Muscle of back (tissue), 13 donors: ENCODE measurements at places on chromosomes 16 and 17.
A peak's percentile ranks its signal among the peaks of the same experiment; 100 is the strongest.

DNA sequence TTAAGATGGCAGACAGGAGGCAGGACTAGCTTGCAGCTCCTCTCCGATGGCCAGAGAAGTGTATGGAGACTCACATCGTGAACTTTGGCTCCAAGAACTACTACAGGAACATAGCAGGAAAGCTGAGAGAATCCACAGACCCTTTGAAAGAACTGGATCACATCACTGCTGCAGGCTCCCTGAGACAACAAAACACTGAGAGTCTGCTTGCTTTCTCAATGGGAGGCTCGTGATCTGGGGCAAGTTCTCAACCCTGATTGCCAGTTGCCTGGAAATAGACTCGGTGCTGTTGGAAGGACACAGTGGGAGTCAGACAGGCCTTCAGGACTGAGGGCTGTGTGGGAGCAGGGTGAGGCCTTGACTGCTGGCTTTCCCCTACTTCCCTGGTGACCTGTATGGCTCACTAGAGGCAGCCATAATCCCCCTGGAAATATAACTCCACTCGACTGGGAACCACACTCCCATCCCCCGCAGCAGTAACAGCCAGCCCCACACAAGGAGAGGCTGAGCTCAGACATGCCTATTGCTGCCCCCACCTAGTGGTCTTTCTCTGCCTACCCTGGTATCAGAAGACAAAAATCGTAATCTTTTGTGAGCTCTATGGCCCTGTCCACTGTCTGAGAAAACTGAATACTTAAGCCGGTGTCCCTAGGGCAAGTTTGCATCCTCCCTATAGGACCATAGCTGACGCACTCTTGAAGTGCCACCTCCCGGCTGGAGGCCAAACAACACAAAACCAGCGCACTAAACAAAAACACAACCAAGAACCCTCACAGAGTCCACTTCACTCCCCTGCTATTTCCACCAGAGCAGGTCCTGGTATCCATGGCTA is 238.4 kb downstream of the CEP112 start:
- no peak for DNase-seq

- no peak for DNase-seq
Measured at GRCh38 chr16:71528863-71529262, 2.6 kb downstream of the CHST4 start.

DNA sequence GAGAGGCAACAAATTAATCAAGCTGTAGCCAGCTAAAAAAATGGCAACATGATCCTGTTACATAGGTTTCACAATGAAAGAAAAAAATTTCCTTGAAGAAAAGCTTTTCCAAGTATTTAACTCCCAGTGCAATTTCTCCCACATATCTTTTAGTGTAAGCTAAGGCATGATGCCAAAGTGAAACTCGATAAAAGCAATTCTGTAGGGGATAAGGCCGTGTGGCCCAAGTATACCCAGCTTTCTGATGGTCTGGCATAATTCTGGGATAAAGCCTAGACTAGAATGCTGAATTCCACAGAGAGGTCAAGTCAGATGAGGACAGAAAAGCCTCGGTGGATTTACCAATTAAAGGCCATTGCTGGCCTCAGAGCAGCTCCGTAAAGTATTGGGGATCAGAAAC is 36.2 kb downstream of the CTCF start:
- DNase-seq, result no peak

DNA sequence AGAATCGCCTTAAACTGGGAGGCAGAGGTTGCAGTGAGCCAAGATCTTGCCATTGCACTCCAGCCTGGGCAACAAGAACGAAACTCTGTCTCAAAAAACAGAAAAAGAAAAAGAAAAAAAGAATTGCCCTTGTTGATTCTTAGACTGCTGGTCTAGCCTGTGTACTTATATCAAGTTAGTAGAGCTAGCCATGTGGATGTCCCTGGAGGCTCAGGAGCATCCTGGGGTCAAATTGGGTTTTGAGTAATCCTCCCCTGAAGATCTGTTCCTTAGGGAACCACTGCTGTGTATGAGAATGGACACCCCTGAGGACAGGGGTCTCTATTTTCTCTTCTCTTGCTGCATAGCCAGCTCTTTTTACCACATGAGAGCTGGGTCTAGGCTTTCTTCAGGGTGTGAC is 21.5 kb downstream of the SLC7A6OS start:
- no peak for DNase-seq

DNA sequence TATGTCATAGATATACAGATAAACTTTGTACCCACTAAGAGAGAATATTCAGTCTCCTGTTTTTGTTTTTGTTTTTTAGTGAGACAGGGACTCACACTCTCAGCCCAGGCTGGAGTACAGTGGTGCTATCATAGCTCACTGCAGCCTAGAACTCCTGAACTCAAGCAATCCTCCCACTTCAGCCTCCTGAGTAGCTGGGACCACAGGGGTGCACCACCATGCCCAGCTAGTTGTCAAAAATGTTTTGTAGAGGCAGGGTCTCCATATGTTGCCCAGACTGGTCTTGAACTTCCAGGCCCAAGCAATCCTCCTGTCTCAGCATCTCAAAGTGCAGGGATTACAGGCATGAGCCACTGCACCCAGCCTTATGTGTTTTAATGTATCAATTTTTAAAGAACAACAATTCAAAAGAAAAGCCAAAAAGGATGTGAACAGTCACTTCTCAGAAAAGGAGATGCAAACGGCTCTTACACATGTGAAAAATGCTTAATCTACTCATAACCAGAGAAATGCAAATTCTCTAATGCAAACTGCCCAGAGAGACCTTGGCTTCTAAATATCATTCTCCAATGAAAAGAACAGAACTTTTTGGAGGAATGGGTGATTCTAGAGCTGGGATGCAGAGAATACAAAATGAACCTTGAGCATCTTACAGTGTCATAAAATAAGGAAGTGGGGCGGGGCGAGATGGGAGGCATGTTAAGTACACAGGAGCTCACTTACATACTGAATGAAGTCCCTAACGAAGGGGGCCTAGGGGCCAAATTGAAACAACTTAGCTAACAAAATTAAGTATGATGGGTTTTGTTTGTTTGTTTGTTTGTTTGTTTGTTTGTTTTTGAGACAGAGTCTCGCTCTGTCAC is 7.3 kb upstream of the CMTM3 start:
- DNase-seq, result no peak

GRCh38 chr16:4260360-4260759 is 12.5 kb downstream of the TFAP4 start:
- DNase-seq, result no peak

DNA sequence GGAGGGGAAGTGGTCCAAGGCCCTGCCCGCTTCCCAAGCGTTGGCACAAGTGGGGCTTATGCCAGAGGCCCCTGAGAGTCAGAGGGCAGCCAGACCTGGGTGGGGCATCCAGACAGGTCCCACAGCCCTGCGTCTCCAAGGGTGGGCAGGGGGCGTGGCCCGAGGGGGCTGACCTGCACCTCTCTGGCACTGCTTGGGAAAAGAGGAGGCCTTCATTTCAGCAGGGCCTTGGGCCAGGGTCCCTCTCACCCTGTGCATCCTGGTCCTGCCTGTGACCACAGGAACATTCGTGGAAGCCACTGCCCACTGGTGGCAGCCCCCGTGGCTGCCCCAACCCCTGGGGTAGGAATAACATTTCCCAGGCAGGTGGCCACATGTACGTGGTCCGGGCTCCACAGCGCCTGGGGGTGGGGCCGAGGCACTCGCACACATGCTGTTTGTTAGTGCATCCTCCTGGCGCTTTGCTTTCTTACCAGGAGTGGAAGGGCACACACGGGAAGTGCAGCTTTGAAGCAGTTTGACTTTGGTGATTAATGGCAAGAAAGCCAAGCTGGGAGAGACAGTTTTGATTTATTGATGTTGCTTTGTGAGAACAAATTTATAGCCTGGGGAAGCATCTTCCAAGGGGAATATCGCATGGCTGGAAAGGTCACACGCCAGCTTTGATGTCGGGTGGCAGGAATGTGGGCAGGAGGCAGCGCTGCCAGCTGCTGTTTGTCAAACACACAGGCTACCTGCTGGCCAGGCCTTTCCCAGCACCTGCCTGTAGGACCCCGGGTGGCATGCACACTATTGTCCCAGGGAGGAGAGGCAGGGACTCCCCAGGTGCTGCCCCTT is 4.3 kb downstream of the CENPX start:
- DNase-seq, result no peak

DNA sequence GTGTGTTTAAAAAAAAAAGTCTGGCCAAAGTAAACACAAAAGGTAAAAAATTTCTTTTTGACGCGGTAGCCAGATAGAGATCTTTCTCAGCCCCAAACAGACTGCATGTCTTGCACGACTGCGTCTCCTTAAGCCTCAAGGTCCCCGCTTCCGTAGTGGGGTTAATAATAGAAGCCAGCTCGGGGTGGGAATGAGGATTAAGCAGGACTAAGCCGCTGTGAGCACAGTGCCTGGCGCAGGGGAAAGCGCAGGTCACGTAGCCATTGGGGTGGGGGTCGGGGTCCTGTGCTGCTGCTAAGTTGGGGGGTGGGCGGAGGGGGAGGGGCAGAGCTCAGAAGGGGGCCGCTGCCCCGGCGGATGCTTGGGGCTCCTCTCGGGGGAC is 521 bp downstream of the GGA2 start:
- peak; percentile 72 for DNase-seq

DNA sequence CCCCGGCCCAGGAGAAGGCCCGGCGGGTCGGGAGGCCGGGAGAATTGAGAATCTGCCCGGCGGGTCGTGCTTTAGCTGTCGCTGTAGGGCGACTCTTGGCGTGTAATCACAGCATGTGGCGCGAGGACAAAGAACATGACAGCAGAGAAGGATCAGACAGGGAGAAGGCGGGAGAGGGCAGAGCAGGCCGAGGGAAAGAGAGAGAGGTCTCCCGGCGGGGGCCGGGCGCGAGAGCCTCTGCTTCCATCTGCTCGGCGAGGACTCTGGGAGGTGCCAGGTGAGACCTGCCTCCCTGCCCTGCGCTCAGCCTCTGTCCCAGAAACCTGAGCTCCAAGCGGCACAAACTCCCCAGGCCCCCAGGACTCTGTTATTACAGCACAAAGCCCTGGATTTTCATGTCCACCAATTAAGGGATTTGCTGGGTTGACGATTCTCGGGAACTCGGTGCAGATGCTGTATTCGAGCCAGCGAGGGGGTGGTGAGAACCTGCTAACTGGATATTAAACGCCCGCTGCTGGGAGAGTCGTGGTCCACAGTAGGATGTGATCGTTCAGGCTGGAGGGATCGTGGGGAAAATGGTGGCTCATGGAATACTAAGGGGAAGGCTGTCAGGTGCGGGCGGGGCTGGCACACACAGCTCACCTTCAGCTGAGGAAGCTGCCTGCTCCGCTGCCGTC is 172.0 kb upstream of the CIBAR2 start:
- DNase-seq, result no peak

DNA sequence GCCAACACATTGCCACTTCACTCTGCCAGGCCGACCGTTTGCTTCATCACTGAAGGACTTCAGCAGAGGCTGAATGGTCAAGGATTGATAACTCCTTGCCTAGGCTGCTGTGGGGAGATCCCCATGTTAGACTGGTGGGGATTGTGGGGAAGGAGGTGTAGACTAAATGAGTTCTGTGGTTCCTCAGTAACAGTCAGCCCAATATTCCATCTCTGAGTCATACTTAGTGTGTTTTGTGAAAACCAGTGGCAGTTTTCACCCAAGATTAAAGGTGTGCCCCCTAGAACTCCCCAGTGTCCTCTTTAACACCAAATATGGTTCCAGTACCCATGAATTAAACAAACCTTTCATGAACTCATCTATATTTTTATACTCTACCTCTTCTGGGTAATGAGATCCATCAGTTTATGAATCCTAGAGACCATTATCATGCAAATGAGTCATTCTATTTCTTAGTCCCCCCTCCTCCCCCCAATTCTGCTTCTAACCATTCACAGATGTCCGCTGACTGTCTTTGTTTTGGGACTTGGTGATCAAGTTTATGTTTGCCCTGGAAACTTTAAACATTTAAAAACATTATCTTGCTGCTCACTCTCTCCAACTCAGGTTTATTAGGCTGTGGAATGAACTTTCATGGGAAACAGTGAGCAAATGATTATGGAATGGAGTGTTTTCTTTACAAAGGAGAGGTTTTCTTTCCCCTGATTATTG is 66.8 kb upstream of the GAS7 start:
- DNase-seq, result peak; percentile 67

- DNase-seq, result no peak
Measured at GRCh38 chr17:29341726-29342125, 47.8 kb upstream of the NUFIP2 start.

DNA sequence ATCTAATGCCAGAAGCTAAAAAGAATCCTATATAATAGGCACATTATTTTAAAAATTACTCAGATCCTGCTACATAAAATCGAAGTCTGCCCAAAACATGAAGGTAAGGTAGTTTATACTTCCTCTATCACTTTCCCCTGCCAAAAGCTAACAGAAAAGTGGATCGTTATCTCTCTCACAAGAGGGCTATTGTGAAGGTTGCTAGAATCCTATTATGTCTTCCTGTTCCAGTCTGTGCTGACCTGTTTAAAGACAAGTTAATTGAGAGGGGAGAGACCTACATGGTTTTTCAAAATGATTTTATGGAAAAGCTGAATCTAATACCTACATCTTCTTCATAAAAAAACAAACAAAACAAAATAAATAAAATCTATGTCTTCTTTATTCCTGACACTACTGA is 1410.9 kb upstream of the CDH8 start:
- DNase-seq, result no peak

- no peak for DNase-seq
Measured at GRCh38 chr17:42586514-42587230, 9.1 kb upstream of the PSMC3IP start.

DNA sequence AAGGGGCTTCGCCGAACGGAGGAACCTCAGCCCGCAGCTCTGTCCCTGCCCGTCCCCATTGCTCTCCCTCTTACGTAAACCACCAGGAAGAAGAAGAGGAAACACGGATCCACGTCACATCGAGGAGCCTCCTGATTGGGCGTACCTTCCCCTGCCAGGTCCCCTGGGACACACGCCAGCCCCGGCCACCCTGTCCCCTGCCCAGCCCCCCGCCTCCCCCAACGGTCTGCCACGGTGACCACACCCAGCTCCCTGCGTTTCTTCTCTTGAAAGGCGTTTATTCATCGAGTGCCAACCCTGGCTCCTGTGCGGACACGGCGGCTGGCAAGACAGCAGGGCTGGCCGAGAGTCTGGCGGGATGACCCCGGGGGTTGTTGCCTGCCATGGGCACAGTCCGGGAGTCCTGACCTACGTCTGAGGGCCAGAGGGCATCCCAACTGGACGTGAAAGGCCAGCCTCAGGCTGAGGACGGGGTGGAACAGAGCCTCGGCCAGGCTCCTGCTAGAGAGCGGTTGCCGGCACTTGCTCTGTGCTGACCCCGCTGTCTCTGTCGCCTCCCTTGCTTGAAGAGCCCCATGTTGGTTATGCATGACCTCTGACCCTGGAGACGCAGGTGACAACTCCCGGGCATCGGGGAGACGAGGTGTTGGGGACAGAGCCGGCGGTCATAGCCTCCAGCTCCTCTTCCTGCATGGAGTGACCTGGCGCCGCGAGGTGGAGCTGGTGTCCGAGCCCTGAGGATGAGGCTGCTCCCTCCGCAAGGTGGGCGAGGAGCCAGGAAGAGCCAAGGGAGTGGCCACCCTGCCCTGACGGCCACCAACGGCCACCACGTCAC is 40.5 kb upstream of the ACSF3 start:
- DNase-seq, result no peak

- DNase-seq, result no peak
Measured at GRCh38 chr16:84600343-84601229, 17.3 kb downstream of the COTL1 start.

GRCh38 chr17:3571043-3571900 is 13.7 kb upstream of the TRPV3 start:
- no peak for DNase-seq

GRCh38 chr16:66878067-66878466 is 2.2 kb upstream of the PDP2 start:
- DNase-seq, result no peak
